ENCODE measurements at places on chromosomes 2 and 18. TPM values are rescaled to one million over a fixed set of nuclear protein-coding genes. Genes with fewer than 3 reads are reported as not detected.

DNA sequence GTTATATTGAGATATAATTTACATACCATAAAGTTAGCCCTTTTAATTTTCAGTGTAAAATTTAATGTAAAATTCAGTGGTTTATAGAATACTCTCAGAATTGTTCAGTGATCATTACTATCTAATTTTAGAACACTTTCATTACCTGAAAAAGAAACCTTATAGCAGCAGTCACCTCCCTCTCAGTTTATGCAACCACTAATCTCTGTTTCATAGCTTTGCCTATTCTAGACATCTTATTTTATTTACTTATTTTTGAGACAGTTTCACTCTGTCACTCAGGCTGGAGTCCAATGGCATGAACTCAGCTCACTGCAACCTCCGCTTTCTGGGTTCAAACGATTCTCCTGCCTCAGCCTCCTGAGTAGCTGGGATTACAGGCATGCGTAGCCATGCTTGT is 479.6 kb downstream of the DPP10 start:
- DNase-seq = no peak

- no peak for DNase-seq
These were observed 31.6 kb downstream of the MOGAT1 start for GRCh38 chr2:222703091-222703490.

- no peak for DNase-seq
These were observed 27.1 kb upstream of the CREB1 start for GRCh38 chr2:207502577-207503198.

DNA sequence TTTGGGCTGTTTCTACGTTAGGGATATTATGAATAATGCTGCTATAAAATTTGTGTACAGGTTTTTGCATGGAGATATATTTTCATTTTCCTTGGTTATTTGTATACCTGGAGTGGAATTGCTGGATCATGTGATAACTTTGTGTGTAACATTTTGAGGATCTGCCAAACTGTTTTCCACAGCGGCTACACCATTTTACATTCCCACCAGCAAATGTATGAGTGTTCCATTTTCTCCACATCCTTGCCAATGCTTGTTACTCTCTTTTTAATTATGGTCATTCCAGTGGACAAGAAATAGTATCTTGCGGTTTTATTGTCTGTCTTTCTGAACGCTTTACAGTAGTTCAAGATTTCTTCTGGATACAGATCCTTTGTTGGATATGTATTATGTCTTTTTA is 13.6 kb downstream of the GORASP2 start:
- no peak for DNase-seq

DNA sequence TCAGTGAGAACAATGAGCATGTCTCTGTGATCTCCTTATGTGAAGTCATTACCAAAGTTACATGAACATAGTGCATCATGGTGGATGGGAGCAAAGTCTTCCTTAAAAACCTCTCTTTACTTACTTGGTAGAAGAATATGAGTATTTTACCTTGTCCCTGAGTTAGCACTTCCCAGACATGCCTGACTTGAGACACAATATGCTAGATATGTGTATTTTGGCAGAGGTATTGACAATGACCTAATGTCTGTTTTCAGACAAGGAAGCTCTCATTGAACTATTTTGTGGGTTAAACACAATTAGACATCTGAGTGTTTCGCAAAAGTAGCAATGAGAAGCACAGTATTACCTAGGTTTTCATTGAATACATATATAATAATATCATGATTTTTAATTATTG is 99.1 kb upstream of the MC4R start:
- DNase-seq = no peak

- peak; percentile 5 for DNase-seq
These were observed 216.8 kb upstream of the CNTNAP5 start for GRCh38 chr2:123808243-123808642.

DNA sequence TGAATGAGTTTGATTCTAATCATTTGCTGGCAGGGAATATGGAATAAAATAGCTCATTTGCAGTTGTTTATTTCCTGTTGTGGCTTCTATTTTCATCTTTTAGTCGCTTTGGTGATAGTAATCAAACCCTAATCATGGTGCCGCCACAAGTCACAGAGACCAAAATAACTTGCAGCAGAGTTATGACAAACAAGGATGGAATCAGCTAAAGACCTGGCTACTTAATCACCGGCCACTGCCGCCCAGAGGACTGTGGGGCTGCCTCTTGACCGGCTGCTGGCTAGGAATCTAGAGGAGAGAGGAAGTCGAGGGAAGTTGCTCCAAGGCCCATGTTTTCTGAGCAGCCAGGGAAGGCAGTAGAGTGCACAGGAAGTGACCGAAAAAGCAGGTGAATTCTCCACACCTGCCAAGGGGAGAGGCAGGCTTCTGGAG is 5.1 kb upstream of the SMAD7 start:
- peak; percentile 79 for DNase-seq

ASB18 gene
- not detected for total RNA-seq

STON1 gene
- 0.07 TPM for total RNA-seq

DNER gene
- 42.9 TPM for total RNA-seq

ERFE gene
- 13.1 TPM for total RNA-seq

ABCB11 gene
- under 0.01 TPM for total RNA-seq

ALLC gene
- not detected for total RNA-seq

DNA sequence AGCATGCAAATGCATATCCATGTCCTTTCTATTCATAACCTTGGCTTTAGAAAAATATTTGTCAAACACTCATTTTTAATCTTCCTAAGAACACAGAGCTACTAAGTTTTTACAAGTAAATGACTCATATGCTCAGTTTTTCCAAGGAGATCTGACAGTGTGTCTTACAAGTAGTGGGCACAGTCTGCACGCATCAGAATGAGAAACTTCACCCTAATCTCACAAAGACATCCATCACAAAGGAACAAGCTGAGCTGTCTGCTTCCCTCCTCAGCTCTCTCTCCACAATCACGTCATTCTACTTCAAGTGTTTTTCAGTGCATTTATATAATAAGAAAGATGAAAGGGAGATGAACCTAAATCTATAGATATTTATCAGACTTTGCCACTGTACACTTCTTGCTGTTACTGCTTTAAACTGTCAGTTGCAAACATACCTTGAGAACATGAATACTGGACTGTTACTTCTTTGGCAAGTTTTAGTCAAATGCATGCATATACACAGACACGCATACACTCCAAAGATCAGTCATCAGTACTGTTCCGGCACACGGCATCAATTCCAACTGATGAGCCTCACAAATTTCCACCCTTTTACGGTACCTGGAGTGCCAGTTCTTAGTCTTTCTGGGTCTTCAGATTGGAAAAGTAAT is 75.7 kb downstream of the RBMS1 start:
- peak; percentile 83 for DNase-seq

KLHL41 gene
- not detected for total RNA-seq

LONRF2 gene
- 0.47 TPM for total RNA-seq

DNA sequence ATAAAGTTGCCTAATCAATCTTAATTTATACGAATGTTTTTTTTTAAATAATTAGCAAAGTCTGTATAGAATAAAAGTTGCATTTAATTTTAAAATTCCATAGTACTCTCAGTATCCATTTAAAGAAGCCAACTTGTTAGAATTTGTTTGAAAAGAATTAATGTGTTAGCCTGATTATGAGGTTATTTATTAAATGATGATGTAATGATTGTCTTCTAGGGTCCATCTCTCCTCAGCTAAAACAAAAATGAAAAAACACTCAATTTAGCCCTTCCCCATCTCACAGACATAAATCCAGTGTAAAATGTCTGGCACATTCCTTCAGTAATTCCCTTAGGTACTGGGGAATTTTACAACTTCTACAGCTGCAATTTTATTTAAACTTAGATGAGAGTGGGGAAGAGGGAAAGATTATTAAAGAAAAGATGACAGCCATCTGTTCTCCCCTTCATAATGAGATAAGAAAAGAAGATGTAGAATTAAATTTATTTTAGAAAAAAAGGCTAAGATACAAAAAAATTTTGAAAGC is 68.6 kb downstream of the BARD1 start:
- no peak for DNase-seq

HOXD13 gene
- total RNA-seq = 3.2 TPM

TUBB8B gene
- not detected for total RNA-seq

ANKRD53 gene
- total RNA-seq = 0.03 TPM

TAF4B gene
- 4.7 TPM for total RNA-seq

- peak; percentile 6 for DNase-seq
These were observed 40.5 kb downstream of the NHEJ1 start for GRCh38 chr2:219120082-219120481.

DNA sequence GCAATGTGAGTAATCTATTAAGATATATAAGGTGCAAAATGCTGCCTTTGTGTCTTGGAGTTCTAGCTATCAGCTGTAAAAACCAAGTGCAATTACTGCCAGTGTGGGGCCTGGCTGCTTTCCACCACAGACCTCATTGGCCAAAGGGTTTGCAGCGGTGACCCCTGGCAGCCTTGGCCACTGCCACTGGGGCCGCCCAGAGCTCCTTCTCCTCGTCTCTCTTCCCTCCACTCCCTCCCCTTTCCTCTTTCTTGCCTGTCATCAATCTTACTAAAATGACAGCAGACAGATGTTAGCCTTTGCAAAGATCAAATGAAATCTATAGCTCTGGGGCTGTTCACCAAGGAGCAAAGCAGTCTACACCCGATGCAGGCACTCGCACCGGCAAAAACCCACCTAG is 986.3 kb downstream of the BCL11A start:
- no peak for DNase-seq

GRCh38 chr2:64179582-64180321 is 35.5 kb upstream of the PELI1 start:
- DNase-seq = no peak

RUFY4 gene
- total RNA-seq = not detected
